ENCODE measurements at places on chromosomes 12 and 14.

- DNase-seq: no peak
Observed at GRCh38 chr12:51405801-51406207, 14.6 kb upstream of the GALNT6 start.

- no peak for DNase-seq
Observed at GRCh38 chr14:103820908-103821307, 26.5 kb downstream of the PPP1R13B start.

- DNase-seq: no peak
Observed at GRCh38 chr12:103887738-103888137, 42.5 kb upstream of the HSP90B1 start.

GRCh38 chr12:57148469-57149244 is 1.2 kb upstream of the LRP1-AS start:
- no peak for DNase-seq

DNA sequence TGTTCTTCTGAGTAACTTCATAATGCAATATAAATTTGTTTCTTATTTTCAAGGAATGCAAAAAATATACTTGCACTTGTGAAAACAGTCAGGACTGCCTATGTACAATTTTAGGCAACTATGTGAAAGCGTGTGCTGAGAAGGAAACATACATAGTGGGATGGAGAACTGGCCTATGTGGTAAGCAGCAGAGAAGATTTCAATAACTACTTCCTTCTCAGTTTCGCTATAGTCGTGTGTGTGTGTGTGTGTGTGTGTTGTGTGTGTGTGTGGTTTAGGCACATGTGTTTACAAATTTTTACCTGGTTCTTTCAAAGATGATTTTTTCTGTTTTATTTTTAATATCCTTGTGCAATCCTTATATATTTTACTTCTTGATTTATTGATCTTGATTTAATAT is 211.8 kb downstream of the LRRK2 start:
- DNase-seq: peak; percentile 31

GRCh38 chr12:12901158-12901791 is 9.9 kb downstream of the GPRC5A start:
- DNase-seq: no peak

- DNase-seq: no peak
Observed at GRCh38 chr12:42135259-42135814, 9.3 kb downstream of the GXYLT1 start.

DNA sequence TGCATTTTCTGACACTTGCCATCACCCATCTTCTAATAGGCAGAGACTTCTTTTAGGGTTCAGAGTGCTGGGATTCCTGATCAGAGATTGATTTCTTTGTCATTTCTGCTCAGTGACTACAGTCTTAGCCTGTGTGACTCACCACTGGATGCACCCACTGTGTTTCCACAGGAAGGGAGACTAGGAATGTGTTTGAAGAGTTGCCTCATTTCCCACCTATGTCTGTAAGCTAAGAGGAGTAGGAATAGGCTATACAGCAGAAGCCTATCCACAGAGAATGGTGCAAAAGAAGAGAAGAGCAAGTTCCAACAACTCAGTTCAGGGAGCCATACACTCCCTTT is 60.2 kb upstream of the ACTN1 start:
- no peak for DNase-seq

GRCh38 chr12:54082397-54082892 is 28.8 kb downstream of the HOXC4 start:
- DNase-seq: no peak

- peak; percentile 30 for DNase-seq
Observed at GRCh38 chr12:128259556-128260070, 7.4 kb upstream of the TMEM132C start.

- no peak for DNase-seq
Observed at GRCh38 chr14:78927261-78927660, 757.1 kb downstream of the NRXN3 start.

GRCh38 chr12:27077586-27077985 is 4.8 kb downstream of the C12orf71 start:
- DNase-seq: no peak

- DNase-seq: peak; percentile 10
Observed at GRCh38 chr12:29901585-29901984, 117.8 kb upstream of the TMTC1 start.

GRCh38 chr12:129009833-129010622 is 156.8 kb downstream of the GLT1D1 start:
- no peak for DNase-seq

DNA sequence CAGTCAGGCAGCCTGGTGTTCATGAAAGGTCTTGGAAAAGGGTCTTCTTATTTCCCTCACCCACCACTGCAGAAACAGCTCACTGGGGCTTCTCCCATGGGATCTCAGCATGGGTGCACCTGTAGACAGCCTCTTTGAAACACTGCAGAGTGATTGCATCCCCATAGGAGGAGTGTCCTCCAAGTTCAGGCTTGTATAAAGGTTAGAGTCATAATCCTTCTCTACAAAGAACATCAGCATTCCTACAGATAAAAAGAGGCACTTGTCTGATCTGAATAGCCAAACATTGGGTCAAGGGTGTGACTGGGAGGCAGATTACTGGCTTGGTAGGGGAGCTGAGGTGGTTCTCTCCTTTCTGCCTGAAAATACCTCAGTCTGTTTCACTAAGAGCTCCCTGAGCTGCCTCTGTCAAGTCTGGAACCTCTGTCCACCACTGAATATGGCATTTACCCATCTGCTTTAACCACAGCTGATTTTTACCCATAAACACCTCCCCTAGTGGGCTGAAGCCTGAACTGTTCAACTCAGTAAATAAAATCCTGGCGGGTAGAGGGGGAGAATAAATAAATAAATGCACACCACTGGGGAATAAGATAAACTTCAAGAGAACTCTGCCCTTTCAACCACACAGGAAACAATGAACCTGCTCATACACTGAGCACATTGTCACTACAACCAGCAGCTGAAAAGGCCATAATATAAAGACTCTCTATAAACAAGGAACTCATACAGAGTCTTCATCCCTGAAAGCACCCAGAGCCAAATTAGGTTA is 120.7 kb upstream of the SCAF11 start:
- peak; percentile 36 for DNase-seq

DNA sequence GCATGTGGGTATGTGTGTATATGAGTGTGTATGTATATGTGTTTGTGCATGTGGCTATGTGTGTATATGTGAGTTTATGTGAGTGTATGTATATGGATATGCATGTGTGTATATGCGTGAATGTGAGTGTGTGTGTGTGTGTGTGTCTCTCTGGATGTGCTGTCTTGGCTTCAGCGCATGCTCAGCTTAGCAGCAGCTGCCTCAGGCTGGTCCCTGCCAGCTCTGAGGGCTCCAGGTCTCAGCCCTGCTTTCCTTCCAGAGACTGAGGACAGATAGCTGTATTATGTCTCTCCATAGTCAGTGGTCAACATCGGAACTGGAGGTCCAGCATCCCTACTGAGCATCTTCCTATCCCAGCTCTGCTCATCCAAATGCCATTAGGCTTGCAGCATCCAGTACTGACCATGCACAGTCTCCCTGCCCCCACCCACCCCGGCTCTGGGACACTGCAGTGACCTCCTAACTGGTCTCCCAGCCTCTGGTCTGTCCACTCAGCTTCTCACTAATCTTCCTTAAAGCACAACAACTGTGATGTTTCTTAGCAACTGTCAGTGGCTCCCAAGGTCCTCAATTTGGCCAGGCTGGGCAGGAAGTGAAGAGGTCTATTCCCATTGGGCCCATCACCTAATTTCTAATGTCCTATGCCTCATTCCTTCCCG is 22.8 kb downstream of the FAIM2 start:
- DNase-seq: no peak

DNA sequence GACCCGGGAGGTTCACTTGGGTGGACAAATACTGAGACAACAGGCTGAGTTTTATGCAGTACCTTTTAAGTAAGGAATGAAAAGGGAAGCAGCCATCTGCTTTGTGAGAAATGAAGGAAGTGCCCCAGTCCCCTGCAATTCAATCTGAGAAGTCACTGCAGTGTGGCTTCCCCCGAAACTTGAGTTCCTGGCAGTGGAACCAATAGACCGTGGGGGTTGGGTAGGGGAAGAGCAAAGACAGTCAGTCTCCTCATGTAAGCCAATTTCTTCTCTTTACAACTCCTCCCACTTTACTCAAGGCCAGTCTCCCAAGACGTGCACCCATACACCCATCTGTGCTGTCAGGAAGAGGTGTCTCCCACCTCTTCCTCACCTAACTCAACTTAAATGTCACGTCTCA is 206.5 kb downstream of the BCAT1 start:
- peak; percentile 84 for DNase-seq

- no peak for DNase-seq
Observed at GRCh38 chr14:68331426-68331825, 461.4 kb downstream of the ZFP36L1 start.

GRCh38 chr14:83816761-83817160 is 1713.2 kb upstream of the FLRT2 start:
- DNase-seq: no peak

GRCh38 chr12:50775251-50775650 is 11.3 kb downstream of the ATF1 start:
- DNase-seq: no peak

GRCh38 chr12:24133384-24133783 is 183.9 kb upstream of the SOX5 start:
- DNase-seq: no peak

GRCh38 chr12:2372735-2373134 is 319.9 kb downstream of the CACNA1C start:
- DNase-seq: no peak

- DNase-seq: peak; percentile 69
Observed at GRCh38 chr12:121697093-121697698, 15.4 kb upstream of the TMEM120B start.
